ENCODE measurements at places on chromosomes 3 and 15.

DNA sequence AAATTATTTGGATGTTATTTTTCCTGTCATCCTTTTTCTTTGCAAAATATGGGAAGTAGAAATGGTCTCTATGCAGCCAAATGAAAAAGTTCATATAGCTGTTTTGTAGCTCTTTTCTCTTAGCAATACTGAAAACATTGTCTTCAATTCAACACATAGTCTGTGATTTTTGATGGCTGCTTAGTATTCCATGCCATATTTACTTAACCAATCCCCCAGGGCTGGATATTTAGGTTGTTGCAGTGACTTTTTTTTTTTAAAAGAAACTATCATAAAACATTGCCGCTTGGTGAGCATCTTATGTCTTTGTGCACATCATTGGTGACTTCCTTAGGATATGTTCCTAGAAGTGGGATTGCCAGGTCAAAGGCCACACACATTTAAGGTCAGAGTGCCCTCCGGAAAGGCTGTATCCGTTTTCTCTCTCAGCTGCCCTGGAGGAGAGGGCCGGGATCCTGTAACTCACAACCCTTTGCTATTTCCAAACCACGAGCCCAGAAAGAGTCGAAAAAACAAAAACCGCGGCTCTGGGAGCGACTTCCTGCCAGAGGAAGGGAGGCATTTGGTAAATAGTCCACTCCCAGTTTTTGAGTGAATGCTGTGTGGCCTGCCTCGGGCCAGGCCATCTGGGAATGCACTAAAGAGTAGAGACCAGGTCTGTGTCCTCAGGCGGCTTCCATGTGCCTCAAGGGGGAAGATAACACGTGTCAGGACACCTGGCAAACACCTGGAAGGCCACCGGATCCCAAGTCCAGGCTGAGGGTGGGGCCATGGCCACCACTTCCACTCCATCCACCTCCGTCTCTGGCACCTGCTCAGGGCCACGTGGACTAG, 41.9 kb downstream of the SMAD6 start:
- no peak for DNase-seq

GRCh38 chr3:27079427-27080257, 289.5 kb downstream of the NEK10 start:
- DNase-seq: no peak

DNA sequence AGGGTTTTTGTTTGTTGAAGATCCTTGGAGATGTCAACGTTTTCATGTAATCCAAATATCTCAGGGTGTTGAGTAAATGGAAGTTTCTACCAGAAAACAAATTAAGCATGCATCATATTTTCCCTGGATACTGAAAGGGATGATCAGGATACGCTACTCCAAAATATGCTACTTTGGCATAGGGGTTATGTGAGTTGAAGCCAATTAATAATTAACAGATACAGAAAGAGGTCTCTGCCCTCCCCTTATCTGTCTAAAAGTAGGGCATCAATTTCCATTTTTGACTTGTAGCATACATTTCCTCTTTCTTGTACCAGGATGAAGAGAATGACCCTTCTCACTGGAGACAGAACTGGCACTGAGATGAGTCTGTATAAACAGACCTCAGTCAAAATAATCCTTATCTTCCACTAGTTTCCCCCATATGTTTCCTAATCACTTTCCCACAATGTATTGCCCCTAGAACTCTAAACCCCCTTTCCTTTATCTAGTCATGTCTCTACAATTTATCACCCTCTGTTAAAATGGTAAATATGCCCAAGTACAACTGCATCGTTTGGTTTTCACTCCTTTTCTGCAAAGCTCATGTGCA, 17.4 kb upstream of the ASB14 start:
- no peak for DNase-seq

DNA sequence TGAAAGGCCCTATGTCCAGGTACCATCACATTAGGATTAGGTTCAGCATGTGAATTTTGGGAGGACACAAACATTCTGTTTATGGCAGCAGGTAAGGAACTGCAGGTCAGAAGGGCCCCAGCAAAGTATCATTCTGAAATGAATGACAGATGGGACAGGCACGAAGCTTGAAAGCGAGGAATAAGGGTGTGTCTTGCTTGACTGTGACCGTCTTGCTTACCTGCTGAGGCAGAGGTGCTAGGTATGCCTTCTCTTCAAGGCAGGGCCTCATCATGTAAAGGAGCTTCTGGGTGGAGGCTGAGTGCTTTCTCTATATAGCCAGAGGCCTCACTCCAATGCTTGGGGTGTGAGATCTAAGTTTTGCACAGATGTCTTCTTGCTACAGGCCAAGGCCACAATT, 41.4 kb downstream of the TMEM108 start:
- DNase-seq: no peak

DNA sequence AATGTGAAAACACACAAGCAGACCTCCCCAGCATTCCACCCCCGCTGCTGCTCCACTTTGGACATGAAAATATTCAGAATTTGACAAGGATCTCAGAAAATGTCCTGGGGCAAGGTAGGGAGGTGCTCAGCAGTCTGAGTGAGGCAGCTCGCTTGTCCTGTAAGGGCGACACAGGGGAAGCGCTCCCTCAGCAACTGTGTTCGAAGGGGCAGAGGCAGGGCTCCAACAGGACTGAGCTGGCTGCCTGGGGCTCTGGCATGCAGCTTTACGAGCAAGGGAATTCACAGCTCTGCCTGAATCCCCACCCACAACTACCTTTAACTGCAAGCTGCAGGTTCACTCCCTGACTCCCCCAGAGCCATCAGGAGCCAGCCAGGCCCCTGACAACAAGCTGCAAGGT, 287.0 kb upstream of the LYSMD4 start:
- DNase-seq: no peak

- no peak for DNase-seq
Observed at GRCh38 chr3:171811295-171811912, 1.1 kb upstream of the PLD1 start.
